ENCODE measurements at places on chromosomes 3 and 15.

GRCh38 chr3:45135959-45136358, 10.2 kb downstream of the CDCP1 start:
- DNase-seq: no peak

DNA sequence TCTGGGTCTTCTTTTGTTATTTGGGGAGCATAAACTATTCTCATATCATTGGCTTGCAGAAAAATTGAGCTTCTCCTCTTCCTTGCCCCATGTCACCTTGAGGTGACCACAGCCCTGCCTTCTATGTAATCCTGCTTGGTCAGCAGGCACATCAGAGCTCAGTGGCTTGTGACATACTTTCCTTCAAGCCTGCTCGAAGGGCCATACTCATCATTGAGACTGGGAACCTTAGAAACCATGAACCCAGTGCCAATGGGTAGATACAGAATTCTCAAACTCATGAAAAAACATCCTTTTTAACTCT, 3.7 kb upstream of the CCR2 start:
- no peak for DNase-seq

DNA sequence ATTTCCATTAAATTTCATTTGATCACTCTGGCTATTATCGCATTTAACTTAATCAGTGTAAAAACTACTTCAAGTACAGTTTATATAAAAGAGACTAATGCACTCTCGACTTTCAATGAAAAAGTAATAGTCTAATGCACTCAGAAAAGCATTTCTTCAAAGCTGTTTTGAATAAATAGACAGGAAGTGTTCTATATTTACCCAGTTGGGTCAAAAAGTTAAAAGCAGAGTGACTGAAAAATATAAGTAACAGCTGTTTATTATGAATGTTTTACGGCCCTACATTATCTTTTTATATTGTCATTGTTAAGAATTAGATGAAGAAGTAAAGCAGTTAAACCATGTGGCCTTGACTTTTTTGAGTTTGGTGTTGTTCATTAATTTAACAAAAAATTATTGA, 391.8 kb downstream of the ZPLD1 start:
- no peak for DNase-seq

GRCh38 chr15:48031973-48032372, 88.8 kb upstream of the SLC24A5 start:
- DNase-seq: no peak

DNA sequence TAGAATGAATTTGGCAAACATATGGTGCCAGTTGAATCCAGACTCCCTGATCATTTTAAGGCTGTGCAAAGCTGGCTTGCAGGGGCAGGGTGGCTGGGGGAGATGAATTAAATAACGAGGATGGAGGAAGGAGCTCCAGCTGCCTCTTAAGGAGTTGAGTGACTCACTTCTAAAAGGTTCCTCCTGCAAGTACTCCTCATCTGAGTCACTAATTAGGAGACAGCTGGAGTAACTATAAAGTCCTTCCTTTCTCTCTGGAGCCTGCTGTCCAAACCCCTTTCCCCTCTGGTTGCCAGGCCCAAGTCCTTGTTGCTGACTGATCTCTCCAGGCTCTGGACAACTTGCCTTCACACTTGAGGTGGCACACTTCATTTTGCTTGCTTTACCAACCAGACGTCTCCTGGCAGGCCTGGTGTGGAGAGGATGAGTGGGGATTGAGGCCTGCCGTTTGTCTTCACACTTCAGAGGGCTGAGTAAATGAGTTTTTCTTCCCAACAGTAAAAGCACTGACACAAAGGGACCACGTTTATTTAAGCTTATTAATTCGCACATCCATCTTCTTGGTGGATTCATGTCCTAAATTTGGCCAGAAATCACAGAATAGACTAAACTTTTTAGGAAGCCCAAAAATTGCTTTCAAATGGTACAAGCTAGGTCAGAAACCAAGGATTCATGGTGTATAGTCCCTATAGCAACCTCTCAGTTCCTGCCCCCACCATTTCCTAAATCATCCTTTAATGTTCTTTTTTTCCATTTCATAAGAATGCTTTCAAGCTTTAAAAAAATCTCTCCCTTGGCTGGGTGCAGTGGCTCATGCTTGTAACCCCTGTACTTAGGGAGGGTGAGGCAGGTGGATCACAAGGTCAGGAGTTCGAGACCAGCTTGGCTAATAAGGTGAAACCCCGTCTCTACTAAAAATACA, 90.5 kb upstream of the MYRIP start:
- no peak for DNase-seq

GRCh38 chr3:188360364-188360881, 206.5 kb downstream of the LPP start:
- DNase-seq: no peak

GRCh38 chr3:188956839-188957489, 214.8 kb upstream of the TPRG1 start:
- DNase-seq: no peak

- DNase-seq: no peak
Observed at GRCh38 chr15:57386976-57387375, 10.7 kb downstream of the CGNL1 start.

- no peak for DNase-seq
Observed at GRCh38 chr15:31330111-31330785, 3.6 kb downstream of the KLF13 start.

GRCh38 chr3:60536420-60536819, 714.8 kb downstream of the FHIT start:
- DNase-seq: no peak

DNA sequence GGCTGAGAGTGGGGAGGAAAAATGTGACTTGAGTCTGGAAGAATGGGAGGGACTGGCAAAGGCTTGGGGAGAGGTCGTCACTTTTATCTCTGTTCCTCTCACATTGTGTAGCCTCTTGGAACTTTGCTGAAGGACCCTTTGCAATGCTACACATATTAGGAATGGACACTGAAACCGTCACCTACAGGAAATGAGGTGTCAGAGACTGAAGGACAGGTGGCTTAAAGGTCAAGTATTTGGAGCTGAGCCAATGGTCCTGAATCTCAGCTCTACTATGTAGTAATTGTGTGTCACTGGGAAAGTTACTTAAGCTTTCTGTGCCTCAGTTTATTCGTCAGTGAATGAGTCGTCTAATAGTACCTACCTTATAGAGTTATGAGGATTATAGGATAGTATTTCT, 14.7 kb downstream of the MCTP2 start:
- DNase-seq: no peak

DNA sequence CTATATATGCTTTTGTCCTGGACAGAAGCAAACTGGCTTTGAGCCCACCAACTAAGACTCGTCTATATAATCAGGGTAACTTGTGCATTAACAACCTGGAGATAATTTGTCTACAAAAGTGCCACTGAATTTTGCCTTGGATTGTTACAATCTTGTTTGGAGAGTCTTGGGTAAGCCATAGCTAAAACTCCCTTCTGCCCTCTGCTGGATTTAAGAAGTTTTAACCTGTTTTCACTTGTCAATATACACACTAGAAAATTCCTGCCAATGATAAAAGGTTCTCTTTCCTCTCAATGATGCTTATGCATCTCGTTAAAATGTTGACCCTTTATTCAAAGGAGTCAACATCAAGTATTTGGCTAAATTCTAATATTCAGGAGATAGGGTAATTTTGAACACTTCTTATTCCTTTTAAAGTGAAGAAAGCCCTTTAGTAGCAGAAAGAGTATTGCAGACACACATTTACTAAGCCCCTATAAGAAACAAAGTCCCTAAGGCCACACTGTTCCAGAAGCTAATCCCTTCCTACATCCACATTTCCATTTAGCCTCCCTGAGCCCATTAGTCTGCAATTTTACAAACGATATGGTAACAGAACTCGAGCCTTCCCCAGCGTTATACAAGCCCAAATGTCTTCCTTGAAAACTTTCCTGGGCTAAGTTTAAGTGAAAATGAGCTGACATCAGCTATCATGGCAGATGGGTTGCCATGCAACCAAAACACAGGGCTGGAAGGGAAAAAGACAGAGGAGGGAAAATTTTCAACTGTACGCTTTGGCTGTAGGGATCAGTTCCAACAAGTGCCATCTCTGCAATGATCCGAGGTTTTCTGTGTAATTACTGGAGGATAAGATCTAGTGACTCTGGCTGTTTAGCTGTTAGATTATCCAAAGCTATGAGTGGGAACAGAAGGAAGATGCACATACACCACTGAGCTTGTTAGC, 75.9 kb upstream of the FGF12 start:
- DNase-seq: no peak

- no peak for DNase-seq
Observed at GRCh38 chr15:41659855-41660234, 360 bp upstream of the MGA start.

- DNase-seq: no peak
Observed at GRCh38 chr15:89307046-89307587, 27.5 kb downstream of the POLG start.

DNA sequence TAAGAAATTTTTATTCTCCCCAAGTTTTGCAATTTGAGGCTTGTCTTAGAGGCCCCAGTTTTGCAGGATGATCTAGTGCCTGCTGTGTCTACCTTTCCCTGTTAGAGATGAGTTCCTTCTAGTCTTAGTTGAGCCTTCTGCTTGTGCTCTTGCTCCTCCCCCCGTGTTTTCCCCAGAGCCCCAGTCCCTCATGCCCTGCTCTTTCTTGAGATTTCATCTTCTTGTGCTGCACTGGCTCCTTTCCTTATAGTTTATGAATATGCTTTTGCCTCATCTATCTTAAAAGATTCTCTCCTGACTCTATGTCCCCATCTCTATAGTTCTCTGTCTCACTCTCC, 4.7 kb downstream of the GAP43 start:
- DNase-seq: no peak

- DNase-seq: no peak
Observed at GRCh38 chr3:169591983-169592644, 71.4 kb downstream of the MECOM start.

- DNase-seq: no peak
Observed at GRCh38 chr3:72432246-72432645, 416.0 kb downstream of the SHQ1 start.

DNA sequence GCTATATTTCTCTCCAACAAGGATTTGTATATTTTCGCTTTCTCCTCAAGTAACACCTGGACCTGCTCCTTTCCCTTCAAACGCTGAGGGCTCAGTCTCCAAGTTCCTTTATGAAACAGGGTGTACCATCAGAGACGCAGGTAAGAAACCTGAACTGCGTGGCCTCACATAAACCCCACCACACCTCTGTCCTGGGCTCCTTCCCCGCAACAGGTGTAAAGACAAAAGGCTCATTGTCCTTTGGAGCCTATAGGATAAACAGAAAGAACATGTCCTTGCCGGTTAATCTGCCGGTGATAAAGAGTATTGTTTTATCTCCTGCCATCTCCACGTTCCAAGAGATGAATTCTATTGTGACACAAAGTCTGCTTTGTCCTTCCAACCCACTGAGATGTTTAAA, 111.8 kb upstream of the ADAMTS9 start:
- DNase-seq: no peak

DNA sequence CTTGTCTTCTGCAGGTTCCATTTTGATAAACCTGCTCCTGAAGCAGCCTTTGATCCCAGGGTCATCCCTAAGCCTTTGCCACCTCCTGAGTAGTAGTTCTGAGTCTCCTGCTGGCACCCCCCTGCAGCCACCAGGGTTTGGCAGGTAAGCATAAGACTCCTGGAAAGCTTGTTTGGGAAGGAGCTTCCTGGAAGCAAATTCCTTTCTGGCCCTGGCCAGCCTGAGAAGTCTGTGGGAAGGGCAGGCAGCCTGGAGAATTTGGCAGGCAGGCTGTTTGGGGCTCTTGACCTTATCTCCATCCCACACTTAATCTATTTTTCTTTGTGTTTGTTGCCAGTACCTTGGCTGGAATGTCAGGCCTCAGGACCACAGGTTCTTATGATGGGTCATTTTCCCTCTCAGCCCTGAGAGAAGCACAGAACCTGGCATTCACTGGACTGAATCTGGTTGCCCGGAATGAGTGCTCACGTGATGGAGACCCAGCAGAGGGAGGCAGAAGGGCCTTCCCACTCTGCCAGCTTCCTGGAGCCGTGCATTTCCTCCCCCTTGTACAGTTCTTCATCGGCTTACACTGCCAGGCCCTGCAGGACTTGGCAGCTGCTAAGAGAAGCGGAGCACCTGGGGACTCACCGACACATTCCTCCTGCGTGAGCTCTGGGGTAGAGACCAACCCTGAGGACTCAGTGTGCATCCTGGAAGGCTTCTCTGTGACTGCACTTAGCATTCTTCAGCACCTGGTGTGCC, 13.4 kb downstream of the ATRIP start:
- no peak for DNase-seq

GRCh38 chr3:185928496-185928895, 9.3 kb downstream of the TRA2B start:
- no peak for DNase-seq

- DNase-seq: no peak
Observed at GRCh38 chr3:195929452-195929851, 21.1 kb upstream of the TNK2 start.

GRCh38 chr3:168645180-168645579, 549.5 kb upstream of the GOLIM4 start:
- DNase-seq: no peak

GRCh38 chr3:107985496-107985895, 105.3 kb downstream of the CD47 start:
- DNase-seq: no peak

DNA sequence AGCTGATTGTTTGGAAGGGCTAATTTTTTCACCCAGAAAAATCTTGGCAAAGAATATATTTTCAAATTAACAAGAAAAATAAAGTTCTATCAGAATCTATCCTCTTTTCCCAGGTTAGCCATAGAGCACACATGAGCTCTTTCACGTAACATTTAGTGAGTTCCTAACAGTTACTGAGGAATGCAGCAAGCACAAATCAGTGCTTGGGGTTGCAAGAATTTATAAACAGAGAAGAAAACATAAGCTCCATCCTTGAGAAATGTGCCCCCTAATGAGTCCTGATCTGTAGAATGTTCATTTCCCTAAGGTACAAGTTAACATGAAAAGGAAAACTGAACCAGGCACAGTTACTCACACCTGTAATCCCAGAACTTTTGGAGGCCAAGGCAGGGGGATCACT, 13.9 kb downstream of the EOGT start:
- no peak for DNase-seq

DNA sequence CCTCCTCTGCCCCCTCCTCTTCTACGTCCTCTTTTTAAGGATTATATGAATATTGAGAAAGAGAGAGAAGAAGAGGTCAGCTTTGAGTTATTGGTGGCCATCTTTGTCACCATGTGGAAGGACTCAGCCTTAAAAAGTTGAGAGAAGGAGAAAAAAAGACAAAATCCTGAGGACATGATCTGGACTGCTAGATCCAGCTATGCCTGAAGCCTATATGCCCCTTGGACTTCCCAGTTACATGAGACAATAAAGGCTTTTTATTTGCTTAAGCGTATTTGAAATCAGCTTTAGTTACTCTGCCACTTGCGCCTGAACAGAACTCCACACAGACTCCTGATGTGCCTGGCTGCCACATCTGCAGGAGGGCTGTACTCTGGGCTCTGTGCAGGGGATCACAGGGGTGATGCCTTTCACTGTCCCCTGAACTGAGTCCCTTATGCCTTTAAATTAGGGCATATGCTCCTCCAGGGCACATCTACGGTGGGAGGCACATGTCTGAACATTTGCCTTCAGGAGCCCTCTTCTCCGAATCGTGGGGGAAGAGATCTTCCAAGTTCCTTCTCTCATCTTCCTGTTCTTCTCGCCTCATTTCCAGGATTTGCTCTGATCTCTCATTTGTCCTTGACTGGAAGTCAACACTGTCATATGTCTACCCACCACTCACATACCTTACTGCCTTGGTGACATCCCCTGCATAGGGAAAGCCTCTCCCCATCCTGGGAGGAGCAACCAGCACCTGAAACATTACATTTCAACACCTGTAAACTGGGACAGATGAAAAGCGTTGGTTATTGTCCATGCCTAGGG, 14.0 kb upstream of the PLA2G4E start:
- DNase-seq: no peak
